ENCODE measurements at places on chromosomes 12 and 14.

- DNase-seq = no peak
Measured at GRCh38 chr12:55708695-55709233, 1.1 kb upstream of the ITGA7 start.

GRCh38 chr12:4285070-4285469 is 11.5 kb downstream of the CCND2 start:
- no peak for DNase-seq

- no peak for DNase-seq
Measured at GRCh38 chr14:94135476-94135875, 6.1 kb upstream of the IFI27L2 start.

GRCh38 chr14:89231426-89232113 is 185.5 kb downstream of the FOXN3 start:
- DNase-seq = no peak

- DNase-seq = no peak
Measured at GRCh38 chr14:71235875-71236274, 328.6 kb downstream of the PCNX1 start.

DNA sequence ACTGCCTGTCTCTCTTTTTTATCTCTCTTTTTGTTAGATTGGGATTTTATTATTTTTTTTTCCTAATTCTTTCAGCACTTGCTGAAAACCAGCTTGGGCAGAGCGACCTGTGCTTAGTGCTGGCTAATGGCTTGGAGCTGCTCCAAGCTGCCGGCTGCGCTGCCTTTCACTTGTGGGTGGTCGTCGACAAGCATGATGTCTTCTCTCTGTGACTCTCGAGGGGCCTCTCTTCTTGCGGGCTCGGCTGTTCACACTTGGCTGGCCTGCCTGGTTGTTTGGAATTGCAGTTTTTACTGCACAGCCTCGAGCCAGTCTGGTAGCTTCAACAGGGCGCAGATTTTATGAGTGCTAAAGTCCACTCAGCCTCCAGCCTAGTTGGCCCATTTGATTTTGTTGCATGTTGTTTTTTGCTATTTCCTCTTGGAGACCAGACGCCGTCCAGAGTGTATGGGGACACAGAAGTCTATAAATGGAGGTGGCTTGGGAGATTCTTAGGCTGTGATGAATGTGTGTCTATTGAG is 18.6 kb downstream of the TPCN1 start:
- peak; percentile 67 for DNase-seq

- DNase-seq = no peak
Measured at GRCh38 chr14:36505181-36505815, 14.7 kb downstream of the NKX2-1 start.

DNA sequence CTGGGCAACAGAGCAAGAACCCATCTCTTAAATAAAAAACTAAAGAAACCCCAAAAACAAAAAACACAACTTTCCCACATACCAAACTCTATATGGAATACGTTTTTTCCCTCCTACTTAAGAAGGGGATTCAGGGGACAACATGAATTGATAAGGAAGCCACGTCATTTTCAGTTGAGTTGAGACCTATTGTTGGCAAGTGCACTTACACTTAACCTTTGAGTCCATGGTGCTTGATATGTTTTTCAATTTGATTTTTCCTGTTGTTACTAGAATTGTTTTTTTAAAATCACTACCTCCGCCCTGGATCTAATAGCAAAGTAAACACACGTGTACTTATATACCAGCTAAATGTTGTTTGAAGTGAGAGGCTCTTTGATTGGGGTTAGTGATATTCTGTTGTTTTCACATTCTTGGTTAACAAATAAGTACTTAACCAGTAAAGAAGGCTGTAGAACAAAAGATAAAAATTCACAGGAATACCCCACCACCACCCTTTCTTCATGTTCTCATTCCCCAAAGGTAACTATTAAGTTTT is 2.0 kb downstream of the FAM177A1 start:
- DNase-seq = no peak

- DNase-seq = no peak
Measured at GRCh38 chr12:28683366-28683765, 465.7 kb upstream of the FAR2 start.

DNA sequence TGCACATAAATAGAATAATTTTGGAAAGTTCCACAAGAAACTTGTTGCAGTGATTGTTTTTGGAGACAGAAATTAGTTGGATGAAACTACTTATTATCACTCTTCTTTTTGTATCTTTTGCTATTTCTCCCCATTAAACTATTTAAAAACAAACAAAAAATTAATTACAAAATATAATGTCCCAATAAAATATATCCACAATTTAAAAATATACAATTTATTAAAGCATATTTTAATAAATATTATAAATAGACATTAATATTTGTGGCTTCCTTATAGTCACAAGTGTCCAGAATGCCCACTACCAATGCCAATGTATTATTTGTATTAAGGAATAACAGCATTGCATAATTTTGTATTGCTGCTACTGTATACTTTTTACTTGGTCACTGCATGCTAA is 52.5 kb upstream of the GCH1 start:
- DNase-seq = no peak

DNA sequence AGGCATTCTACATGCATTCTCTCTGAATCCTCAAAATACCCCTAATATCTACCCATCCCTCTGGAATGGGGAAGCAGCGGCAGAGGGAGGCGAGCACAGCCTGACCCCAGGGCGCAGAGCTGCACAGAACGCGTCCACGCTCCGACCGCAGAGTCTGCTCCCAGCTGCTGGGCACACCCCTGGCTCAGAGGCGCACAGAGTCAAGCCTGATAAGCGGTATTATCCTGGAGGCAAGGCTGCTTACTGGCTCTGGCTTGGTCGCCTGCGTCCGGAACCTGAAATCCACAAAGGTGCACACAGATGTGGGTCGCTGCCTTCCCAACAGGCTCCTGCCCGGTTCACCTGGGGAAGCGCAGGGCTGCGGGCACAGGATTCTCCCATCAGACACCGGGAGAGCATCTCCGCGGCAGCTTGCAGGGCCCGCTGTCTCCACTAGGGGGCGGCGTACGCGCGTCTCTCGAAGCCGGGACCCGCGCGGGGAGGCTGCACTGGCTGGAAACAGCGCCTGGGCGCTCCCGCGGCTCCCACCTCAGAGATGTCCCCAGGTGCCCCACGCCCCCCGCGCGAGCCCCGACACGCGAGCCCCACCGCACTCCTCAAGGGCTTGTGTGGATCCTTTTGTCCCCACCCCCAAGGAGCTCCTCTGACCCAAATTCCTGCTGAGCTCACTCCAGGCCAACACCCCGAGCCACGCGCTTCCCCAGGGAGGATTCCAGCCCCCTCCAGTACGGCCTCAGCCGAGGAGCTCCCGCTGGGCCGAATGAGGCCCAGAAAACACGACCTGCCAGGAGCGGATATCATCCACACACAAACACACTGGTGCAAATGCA is 120.1 kb upstream of the FZD10 start:
- DNase-seq = no peak

DNA sequence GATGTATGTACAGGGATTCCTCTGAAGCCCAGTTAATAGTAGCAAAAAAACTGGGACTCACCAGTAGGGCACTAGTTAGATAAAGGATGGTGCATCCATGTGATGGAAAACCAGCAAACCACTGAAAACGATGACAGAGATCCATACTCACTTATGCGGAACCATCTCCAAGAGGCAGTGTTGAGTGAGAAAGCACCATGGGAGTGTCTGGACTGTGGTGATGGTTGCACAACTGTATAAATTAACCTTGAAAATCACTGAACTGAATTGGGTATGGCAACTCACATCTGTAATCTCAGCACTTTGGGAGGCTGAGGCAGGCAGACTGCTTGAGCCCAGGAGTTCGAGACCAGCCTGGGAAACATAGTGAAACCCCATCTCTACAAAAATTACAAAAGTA is 53.6 kb upstream of the ZFP36L1 start:
- DNase-seq = no peak

GRCh38 chr12:93016752-93017350 is 87.8 kb upstream of the EEA1 start:
- DNase-seq = no peak

- DNase-seq = no peak
Measured at GRCh38 chr12:115303723-115304309, 619.8 kb upstream of the TBX3 start.

GRCh38 chr12:59119676-59120075 is 199.4 kb upstream of the LRIG3 start:
- no peak for DNase-seq

GRCh38 chr12:6461401-6462233 is 8.9 kb downstream of the VAMP1 start:
- DNase-seq = no peak

DNA sequence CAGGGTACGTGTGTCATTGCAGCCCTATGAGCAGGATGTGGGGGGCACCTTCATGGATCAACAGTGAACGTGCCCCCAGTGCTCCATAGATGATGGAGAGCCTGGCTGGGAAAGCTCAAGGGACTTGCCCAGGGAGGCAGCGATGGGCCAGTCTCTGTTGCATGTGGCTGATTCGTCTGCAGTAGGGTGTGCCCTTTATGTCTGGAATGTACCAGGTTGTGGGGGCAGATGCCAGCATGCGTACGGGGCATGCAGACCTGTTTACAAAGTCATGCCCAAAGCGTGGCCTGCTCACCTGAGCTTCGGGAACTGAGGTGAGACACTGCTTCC is 72.3 kb downstream of the TESC start:
- no peak for DNase-seq

DNA sequence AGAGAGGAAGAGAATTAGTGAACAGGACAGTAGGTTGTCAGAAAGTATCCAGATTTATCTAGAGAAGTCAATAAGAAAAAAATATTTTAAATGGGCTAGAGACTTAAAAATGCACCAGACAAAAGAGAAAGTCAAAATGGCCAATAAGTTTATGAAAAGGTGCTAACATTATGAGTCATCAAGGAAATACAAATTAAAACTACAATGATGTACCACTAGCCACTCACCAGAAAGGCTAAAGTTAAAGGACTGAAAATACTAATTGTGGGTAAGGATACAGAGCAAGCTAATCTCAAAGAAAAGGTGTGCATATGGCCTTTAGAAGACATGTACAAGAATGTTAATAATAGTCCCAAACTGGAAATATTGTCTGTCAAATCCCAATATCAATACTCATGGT is 37.7 kb downstream of the C12orf50 start:
- DNase-seq = no peak

- DNase-seq = no peak
Measured at GRCh38 chr12:96170328-96170727, 23.8 kb upstream of the ELK3 start.

GRCh38 chr14:100450736-100451135 is 127.6 kb downstream of the SLC25A47 start:
- DNase-seq = no peak

GRCh38 chr12:61554268-61555008 is 705.8 kb upstream of the USP15 start:
- DNase-seq = no peak

DNA sequence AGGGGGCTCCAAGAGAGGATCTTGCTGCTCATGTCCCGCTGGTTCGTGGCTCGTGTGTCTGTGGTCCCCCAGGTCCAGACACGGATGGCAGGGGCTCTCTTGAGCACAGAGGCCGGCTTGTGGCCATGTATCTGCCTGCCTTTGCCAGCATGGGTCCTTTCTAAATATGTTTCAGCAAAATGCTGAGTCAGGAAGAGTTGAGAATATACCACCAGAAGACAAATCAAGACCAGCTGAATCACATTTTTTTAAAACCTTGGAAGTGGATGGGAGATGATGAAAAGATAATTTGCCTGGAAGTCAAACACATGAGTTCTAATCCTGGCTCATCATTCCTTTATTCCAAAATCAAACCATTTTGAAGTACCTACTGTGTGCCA is 58.0 kb downstream of the NUAK1 start:
- no peak for DNase-seq

- DNase-seq = no peak
Measured at GRCh38 chr12:64532734-64533351, 77.5 kb upstream of the RASSF3 start.

DNA sequence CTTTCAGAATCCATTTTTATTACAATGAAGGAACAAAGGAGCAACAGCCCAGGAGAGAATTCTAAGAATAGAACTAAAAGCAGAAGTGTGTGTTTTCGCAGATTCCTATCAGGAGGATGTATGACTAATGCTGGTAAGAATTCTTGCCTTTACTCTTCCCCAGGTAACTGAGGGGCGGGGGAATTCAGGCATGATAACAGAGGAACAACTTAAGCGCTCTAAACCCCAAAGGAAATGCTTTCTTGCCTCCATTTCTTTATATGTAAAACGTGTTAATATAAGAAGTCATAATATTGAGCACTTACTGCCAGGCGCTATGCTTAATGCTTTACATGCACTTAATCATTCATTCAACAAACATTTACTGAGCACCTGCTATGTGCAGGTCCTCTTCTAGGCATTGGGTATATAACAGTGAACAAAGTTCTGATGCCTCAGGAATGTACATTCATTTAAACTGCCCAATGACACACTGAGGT is 4.5 kb downstream of the HCAR1 start:
- DNase-seq = peak; percentile 26

DNA sequence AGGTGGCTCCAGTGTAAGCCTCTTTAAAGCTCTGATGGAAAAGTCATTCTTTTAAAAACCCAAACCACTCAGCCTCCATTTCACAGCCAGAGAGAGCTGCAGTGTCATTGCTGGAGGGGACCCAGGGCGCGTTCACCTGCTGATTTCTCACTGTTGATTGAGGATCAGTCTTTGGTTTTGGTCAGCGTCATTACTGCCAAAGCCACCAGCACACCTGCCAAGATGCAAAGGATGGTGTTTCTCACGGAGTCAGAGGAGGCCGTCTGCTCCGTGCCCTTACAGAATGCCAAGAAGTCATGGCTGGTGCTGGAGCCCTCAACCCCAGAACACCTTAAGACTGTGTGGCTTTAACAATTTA is 32.8 kb upstream of the BATF start:
- DNase-seq = no peak

DNA sequence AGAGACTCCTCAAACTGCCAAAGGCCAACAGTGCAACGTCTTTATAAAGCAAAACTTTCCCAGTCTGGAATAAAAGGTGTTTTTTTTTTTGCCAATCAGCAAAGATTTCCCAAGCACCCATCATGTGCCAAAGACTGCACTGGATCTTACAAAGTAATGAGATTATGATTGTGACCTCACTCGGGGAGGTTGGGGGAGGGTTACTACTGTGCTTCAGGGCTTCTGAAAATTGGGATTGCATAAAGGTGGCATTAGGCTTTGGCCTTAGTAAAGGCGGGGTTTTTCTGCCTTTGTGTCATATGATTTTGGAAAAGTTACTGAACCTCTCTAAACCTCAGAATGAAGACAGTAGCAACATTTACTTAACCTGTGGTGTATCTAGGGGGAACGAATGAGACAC is 233.8 kb downstream of the DACT1 start:
- no peak for DNase-seq

- DNase-seq = no peak
Measured at GRCh38 chr12:76623931-76624330, 64.4 kb upstream of the OSBPL8 start.

Data from SJSA1 (cell line).